ENCODE measurements at places on chromosomes 5 and 9.

- DNase-seq: no peak
Observed at GRCh38 chr9:135247227-135247930, 159.9 kb downstream of the OLFM1 start.

DNA sequence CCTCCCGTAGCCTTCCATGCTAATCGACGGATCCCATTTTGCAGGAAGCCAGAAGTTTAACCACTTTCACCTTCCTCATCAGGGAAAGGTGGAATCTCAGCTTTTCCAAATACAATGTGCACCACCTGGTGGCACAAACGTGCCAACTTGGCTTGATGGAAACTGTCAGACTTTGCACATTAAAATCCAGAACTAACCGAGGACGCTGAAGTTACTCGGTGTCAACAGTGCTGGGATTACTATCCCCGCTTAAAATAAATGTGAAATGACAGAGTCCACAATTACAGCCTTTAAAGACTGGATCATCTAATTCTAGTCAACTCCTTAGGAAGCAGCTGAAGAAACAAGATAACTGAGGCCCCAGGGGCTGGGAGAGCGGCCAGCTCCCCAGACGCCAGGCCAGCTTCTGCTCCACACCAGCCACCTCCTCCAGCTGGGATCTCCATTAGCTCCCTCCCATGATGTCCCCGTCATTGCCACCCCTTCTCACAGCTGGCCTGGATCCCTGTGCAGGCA lies 50.1 kb upstream of the RETREG1 start:
- no peak for DNase-seq

DNA sequence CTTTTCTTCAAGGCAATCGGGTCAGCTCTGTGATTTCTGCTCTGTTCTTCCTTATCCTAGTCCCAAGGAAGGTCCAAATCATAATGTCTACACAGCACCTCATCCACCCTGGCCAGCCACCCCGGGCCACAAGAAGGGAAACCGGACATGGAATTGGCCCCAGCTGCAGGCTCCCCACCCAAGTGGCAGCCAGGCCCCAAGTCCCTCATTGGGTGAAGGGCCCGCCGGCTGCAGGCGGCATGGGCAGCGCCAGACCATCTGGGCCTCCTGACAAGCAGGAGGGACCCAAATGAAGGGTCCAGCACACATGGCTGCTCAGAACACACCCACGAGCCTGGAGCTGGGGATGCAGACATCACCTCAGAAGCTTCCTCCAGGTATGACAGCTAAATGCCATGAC lies 33.7 kb downstream of the BICD2 start:
- DNase-seq: no peak

DNA sequence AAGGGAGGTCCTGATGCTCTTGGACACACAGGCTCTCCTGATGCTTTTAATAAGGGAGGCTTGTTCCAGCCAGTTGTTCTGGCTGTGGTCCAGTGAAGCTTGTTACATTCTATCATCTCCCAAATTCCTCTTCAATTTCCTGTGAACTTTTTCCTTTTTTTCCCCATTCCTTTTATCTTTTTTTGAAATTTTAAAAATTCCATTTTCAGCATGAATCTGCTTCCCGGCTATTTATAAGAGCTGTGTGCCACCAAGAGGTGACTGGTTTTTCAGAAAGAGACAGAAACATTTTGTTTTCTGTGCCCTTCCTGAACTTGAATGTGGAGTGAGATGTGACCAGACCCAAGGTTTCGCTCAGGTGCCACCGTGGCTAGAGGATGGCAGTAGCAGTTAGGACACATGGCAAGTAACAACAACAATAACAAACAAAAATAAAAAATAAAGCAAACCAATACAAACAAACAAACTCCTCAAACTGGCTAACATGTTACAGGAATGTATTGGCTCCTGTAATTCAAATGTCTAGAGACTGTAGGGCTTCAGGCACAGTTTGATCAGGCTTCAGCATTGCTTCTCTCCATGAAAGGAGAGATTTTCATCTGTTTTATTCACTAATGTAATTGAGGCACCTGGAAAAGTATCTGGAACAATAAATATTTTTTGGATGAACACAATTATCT lies 121.1 kb downstream of the BOD1 start:
- no peak for DNase-seq

GRCh38 chr5:143585970-143586369 lies 182.5 kb upstream of the NR3C1 start:
- DNase-seq: no peak

DNA sequence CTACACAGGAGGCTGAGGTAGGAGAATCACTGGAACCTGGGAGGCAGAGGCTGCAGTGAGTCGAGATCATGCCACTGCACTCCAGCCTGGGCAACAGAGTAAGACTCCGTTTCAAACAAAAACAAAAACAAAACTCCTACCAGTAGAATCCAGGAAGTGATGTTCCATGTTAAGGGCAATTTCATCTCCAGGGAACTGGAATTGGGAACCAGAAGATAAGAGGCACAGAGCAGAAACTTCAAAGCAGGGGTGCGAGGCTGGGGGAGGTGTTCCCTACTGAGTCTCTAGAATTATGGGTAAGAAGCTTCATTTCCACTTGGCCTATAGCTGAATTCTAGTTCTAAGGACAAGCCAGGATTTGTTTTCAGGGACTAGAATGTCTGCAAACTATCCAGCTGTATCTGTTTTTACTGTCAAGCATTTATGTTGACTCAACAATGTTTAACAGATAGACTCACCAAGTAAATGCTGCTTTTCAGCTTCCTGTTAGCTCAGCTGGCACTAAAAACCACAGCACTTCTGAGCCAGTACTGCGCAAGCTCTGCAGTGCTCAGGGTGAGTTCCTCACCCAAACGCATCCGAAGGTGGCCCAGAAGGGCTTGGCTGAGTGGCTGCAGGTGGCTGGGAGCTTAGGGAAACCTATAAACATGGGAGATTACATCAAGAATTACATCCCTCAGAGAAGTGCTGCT lies 320.1 kb downstream of the MTRR start:
- DNase-seq: no peak

- no peak for DNase-seq
Observed at GRCh38 chr5:169921384-169921783, 58.9 kb downstream of the INSYN2B start.

DNA sequence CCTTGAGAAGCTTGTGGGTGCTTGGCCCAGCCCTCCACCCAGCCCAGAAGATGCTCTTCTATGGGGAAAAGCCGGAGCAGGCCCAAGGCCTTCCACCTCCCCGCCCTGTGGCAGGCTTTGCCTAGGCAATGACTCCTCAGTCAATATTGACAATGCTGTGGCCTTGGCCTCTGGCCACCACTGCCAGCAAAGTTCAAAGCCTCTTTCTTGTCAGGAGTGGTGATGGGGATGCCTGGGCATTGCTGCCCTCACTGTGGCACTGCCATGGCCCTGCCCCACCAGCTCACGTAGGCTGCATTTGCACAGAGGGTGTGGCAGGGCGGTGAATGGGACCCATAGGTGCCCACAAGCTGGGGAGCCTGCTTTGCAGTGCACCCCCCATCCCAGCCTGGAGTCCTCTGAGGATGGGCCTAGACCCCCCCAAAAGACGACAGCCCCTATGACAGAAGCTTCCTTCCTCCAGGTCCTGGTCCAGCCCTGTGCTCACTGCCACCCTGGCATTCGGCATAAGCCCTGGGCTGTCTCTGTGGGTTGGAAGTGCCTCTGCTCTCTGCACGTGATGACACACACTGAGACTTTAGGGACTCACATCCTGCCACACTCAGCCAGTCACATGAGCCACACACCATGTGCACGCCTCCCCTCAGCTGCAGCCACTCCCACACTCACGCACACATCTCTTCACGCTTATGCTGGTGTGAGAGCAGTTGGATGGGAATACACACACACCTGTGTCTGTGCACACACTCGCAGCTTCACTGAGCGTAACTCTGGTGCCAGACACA lies 31.1 kb downstream of the MORN5 start:
- no peak for DNase-seq

Data from stimulated activated CD4-positive, alpha-beta T cell treated with anti-CD3 and anti-CD28 coated beads, Interleukin-1b, Interleukin-23, amount 100 ng/mL, for 1 hour (primary cell).